ENCODE measurements at places on chromosomes 12 and 14.
A peak's percentile ranks its signal among the peaks of the same experiment; 100 is the strongest.

- no peak for DNase-seq
Observed at GRCh38 chr12:30106204-30106965, 322.6 kb upstream of the TMTC1 start.

- peak; percentile 53 for DNase-seq
Observed at GRCh38 chr14:63986789-63987533, 134.2 kb downstream of the SYNE2 start.

DNA sequence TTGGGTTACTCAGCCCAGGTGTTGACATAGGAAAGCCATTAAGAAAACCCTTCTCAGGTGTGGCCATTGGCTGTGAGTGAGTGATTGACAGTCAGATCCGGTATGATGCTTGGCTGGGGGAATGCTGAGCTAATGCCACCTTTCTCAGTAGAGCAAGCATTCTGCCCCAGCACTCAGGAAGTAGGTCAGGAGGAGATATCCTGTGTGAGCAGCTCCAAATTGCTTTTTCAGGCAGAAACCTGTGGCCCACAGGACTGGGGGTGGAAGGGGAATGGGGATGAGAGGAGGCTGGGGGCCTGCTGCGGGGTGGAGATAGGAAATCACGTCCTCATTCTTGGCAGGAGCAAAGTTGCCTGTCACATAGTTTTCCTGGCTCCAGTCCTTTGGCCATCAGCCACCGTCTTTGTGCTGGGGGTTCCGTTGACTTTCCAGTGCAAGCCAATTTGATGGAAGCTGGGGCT, 55.7 kb downstream of the NINJ2 start:
- DNase-seq: no peak

DNA sequence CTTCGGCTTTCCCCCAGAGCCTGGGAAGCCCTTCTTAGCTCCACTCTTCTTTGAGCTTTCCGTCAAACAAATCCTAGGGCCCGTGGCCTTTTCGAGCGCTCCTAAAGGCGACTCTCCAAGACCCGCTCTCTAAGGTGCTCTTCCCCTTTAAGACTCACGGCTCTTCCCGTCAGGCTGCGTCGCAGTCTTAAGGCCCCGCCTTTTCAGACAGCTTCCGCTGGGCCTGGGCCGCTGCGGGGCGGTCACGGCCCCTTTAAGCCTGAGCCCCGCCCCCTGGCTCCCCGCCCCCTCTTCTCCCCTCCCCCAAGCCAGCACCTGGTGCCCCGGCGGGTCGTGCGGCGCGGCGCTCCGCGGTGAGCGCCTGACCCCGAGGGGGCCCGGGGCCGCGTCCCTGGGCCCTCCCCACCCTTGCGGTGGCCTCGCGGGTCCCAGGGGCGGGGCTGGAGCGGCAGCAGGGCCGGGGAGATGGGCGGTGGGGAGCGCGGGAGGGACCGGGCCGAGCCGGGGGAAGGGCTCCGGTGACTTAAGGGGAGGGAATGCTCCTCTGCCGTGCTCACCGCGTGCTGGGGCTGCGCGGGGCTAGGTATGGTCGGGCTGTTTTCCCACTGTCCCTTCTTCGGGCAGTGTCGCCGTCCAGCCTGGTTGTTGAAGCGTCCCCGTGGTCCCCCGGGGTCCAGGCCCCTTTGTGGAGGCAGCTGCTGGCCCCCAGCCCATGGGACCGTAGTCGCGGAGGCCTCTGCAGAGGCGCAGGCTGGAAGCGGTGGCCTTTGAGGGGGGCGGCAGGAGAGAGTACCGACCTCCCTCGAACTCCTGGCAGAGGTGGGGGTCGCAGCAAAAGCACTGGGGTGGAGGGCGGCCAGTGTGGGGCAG, at the start of gene PEX5:
TSS of gene PEX5 (plus strand) at position 289 of the 870 bp plus-strand sequence. CDS start 692 bp downstream, outside the sequence.
- DNase-seq: peak; percentile 42

DNA sequence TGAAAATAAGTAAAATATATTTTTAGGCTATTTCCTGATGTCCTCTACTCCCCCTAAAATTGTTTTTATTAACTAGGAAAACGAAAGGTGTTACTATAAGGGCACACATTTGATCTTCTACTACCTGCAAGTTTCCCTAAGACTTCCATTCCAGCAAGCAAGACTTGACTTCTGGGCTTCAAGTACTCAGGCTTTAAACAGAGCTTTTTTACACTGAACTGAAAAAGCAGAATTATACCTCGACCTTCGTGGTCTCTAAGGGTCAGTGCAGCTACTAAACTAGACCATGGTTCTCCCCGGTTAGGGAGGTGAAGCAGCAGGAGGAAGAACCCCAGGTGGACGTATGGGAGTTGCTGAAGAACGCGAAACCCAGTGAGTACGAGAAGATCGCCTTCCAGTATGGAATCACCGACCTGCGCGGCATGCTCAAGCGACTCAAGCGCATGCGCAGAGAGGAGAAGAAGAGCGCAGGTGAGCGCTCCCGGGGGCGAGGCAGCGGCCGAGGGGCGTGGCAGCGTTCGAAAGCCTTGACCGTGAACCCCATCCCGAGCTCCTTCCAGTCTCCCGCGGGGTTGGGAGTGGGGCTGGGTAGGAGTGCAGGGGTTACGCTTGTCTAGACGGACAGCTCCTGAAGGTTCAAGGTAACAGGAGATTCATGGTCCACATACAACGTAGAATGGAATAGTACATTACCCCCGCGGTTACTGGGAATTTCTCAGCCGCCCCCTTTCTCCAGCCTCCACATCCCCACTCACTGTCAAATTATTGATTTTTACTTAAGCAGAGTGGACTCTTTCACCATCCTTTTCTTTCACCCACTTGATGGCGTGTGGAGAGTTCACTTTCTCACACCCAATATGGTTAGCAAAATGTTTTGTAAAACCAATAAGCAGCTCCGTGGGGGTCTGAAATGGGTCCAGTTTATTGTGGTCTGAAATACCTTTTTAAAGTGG, 47.6 kb downstream of the MYBPC1 start:
- no peak for DNase-seq

DNA sequence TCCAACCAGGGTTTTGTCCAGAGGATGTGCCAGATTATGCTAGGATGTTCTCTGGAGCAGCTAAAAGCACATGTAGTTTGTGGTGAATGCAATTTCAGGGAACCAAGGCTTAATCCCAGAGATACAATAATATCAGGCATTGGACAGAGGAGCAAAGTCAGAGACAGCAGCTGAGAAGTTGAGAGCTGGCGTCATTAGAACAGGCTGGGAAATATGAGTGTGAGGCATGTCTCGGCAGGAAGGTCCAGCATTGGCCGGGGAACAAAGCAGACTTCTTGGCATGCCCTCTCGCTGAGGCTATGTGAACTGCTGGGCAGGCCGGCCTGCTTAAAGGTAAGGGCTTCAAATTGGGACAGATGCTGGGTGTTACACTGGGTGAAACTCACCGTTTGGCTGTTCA, 125.4 kb downstream of the CAND1 start:
- DNase-seq: no peak

DNA sequence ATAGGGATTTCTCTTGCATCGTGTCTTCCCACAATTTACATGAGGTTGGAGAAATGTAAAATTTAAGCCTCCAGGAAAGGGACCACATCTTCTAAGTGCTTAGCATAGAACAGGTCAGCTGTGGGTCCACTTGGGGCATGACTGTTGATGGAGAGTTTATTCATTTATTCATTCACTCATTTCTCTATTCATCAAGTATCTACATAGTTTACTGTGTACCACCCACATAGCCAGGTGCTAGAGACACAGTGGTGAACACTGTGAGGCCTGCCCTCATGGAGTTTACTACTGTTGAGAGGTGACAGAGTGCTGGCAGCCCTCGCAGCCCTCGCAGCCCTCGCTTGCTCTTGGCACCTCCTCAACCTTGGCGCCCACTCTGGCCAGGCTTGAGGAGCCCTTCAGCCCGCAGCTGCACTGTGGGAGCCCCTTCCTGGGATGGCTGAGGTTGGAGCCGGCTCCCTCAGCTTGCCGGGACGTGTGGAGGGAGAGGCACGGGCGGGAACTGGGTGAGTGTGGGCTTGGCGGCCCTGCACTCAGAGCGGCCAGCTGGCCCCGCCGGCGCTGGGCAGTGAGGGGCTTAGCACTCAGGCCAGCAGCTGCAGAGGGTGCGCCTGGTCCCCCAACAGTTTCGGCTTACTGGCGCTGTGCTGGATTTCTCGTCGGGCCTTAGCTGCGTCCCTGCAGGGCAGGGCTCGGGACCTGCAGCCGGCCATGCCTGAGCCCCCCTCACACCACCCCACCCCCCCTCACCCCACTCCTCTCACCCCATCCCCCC, 1.7 kb upstream of the JPH4 start:
- DNase-seq: no peak

DNA sequence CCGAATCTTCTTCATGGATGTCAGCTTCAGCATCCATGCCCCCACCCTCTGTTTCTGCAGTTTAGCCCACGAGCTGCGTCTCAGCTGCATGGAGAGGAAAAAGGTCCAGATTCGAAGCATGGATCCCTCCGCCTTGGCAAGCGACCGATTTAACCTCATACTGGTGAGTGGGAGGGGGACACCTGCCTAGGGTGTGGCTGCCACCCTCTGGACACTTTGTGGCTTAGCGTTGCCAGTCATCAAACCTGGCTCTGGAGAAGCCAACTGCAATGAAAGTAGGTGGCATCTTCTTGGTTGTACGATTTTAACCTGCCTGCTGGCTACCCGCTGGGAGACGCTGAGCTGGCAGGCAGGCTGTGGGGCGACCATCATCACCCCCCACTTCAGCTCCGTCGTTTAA, 16.7 kb downstream of the DCAF4 start:
- DNase-seq: no peak

GRCh38 chr12:131775392-131776236, 52.6 kb upstream of the MMP17 start:
- no peak for DNase-seq

DNA sequence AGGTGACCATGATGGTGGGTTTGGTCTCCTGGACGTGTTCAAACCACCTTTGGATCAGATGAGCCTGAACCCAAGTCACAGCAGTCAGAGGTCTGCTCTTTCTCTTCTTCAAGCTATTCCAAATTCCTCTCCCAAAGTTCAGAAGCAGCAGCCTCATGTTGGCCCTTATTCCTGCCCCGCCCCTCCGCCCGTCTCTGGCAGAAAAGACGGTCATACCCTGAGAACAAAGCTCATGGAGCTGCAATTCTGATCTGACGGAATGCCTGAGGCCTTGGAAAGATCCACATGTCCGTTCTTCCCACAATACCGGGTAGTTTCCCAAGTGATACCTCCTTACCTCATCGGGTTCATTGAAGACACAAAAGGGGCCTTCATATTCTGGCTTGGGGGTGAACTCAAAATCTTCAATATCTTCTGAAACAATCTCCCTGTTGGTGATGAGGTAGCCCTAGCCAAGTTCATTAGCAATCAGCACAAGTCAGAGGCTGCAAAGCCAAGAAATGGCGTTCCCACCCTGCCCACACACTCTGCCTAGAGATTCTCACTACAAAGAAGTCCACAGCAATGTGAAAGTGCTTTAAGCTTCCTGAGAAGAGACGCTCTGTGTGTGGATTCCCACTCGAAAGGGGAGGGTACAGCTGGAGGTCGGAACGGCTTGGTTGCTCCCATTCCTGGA, 11.2 kb downstream of the POLE start:
- DNase-seq: no peak

DNA sequence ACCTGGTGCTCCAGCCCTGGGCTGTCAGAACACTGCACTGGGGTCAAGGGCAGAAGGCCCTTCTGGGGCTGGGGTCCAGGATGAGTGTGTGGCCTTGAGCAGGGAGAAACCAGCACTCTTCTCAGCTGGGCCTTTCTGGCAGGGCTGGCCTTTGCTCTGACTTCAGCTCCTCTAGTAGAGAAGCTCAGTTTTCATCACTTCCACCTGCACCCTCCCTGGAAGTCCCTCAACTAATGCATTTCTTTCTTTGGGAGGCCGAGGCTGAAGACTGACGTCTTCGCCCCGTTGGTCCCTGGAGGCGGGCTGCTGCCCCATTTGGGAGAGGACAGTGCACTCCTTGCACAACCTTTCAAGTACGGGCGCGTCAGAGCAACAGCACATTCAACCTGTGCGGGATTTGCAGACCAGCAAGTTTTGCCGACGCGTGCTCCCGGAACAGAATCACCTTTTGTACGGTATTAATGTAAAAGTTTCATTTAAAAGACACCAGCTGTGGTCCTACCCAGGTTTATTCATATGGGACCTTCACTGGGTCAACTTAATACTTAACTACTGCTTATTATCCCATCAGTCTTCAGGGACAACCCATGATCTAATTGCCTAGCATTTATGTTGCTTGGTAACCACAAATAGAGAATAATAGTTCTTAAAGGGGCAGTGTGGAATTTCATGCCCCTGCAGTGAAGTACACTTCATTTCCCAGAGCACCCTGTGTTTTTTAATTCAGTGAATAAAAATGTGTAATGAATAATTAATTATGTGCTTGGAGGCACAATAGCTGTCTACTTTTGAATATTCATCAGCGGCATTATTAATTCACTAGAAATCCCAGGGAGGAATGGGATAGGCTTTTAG, 134.8 kb upstream of the VRK1 start:
- DNase-seq: no peak

- no peak for DNase-seq
Observed at GRCh38 chr12:106897981-106898901, 57.5 kb upstream of the TMEM263 start.

DNA sequence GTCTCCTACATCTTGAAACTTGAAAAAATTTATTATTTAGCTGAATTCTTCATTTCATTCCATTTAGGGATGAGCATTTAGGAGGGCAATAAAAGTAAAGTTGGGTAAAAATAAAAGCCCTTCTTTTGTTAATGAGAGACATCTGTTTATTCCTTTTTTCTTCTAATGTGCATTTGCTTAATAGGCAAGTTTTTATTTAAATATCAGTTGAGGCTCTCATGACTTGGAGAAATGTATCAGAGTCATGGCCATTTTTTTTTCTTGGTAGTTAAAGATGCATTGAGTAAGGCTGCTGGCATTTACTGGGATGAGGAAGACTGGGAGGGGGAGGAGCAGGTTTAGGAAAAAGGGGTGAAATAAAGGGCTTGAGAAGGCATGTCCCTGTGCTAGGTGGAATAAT, 609.9 kb upstream of the TMEM132C start:
- DNase-seq: no peak

DNA sequence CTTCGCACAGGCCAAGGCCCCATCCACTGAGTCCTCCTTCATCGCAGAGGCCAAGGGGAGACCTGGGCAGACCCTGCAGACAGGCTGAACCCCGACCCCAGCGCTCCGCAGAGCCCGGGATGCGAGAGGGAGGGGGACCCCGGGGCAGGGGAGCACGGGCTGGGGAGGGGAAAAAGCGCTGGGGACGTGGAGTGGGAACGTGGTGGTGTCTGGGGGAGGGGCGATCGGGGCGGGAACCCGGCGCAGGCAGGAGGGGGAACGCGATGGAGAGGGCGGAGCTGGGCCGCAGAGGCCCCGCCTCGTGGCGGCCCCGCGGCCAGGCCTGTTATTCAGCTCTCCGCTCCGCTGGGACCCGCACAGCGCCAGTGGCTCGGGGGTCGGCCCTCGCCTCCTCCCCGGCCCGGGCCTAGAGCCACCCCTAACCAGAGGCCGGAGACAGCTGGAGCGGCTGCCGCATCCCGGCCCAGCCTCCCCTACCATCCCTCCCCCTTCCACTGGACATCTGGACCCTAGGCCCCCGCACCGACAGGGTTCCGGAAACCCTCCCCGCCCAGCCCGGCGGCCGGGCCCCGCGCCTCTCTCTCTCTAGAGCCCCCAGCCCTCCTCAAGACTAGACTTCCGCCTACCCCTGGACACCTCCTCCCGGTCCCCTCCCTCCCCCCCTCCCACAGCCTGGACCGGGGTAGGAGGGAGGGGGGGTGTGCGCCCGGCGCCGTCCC, at the start of gene ARHGEF25:
TSS of gene ARHGEF25 (plus strand) at position 328 of the 719 bp plus-strand sequence. CDS start 460 bp downstream, outside the sequence.
- DNase-seq: no peak

- no peak for DNase-seq
Observed at GRCh38 chr12:123938679-123939480, 33.8 kb downstream of the CCDC92 start.
